ENCODE measurements at places on chromosomes 2 and 18.

- DNase-seq, result no peak
These were observed 5.5 kb downstream of the ATP6V1B1 start for GRCh38 chr2:70941186-70941585.

DNA sequence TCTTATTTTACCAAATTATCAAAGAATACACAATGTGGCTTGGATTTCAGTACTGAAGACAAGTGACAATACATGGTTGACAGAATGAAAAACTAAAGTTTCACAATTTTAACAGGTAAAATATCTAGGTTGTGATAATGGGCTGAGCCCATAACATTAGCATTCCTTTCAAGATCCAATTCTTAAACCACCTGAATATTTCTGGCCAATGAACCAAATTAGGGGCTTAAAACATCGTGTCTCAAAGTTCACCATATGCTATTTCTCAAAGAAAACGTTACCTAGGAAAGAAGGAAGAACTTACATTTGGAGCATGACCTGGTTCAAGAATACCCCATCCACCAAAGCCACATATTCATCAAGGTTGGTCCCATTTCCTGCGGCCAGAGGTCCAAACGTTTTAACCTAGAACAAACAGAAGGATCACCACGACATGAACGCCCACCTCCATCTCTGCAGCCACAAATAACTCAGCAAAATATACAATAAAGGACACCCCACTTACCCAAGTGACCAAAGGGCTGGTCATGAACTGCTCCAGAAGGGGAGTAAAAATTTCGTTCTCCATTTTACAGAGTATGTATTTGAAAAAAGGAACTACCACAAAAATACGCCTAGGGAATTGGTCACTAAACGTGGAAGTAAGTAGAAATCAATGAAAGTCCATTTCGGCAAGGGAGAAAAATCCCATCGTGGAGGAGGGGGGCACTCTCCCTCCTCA is 984 bp downstream of the CCDC88A start:
- DNase-seq, result no peak

- DNase-seq, result no peak
These were observed 15.3 kb upstream of the LOXHD1 start for GRCh38 chr18:46672062-46672970.

- no peak for DNase-seq
These were observed 1712.8 kb upstream of the TMEFF2 start for GRCh38 chr2:193907561-193907960.

GRCh38 chr18:79599441-79599931 is 80.1 kb upstream of the CTDP1 start:
- no peak for DNase-seq

DNA sequence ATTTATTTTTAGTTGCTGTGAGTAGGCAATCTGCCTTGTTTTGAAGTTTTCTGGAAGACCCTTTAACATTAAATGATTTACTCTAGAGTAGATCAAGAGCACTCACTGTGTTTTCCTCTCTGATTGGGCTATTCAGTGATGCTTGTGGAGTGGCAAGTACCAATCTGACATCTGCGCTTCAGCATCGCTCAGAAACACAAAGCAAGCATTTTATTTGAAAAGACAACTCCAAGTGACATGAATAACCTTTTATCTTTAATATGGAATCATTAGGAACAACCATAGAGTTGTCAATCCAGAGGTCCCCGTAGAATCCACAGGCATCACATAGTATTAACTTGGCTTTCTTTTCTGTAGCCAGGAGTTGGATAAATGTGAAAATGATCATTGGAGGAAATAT is 114.7 kb downstream of the CPS1 start:
- no peak for DNase-seq

- no peak for DNase-seq
These were observed 70.7 kb upstream of the BCL2L11 start for GRCh38 chr2:111049792-111050640.

DNA sequence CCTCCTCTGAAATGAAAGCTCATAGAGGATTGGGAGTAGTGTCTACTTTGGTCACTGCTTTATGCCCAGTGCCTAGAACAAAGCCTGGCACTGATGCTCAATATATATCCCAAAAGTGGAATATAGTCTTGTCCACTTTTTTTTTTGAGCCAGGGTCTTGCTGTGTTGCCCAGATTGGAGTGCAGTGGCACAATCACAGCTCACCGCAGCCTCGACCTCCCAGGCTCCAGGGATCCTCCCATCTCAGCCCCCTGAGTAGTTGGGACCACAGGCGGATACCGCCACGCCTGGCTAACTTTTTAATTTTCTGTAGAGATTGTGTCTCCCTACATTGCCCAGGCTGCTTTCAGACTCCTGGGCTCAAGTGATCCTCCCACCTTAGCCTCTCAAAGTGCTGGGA is 3.8 kb downstream of the FKBP7 start:
- DNase-seq, result no peak

DNA sequence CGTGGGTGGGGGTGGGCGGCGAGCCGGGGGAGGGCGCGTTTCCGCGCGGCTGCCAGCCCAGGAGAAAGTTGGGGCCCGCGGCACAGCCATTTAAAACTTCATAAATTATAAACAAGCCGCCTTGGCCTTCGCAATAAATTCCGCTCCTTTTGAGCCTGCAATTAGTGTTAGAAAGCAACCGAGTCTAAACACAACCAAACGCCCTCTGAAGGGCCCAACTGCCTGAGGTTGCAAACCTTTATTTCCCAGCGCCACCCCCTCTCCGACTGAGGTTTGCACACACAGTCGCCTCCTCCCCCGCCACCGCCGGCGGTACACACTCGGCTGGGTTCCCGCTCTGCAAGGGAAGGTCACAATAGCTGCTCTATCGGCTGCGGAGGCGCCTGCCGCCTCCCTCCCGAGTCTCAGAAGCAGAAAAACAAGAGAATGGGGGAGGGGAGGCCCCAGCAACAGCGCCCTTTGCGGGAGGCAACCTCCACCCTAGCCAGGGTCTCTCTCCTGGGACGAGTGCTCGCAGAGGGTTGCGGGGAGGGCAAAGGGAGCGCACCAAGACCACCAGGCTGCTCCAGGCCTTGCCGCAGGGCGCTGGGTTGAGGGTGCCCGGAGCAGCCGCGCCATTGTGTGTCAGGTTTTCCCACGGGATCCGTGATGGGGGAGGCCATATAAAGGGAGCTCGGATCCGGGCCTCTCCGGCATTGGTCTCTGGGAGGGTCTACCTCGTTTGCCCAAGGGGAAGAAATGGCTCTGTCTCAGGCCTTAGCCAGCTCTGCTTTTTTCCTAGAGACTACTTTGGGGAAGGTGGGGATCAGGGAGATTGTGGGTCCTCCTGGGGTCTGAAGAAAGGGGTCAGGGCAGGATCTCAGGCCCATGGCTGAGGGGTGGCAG is 13.4 kb upstream of the HOXD1 start:
- DNase-seq, result no peak

DNA sequence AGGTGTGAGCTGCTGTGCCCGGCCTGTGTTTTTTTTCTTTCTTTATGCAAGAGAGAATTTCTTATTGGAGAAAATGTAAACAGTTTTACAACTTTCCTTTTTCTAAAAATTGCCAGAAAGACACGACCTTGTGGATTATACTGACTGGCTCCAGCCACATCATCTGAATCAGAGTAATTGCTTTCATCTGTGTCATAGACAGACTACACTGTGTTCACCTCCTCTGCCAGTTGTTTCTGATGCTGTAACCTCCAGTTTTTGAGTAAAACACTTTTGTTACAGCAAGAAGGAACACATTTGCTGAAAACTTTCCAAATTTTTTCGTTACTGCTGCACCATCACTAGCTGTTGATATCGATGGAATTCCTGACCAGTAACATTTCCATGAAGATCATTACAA is 43.9 kb upstream of the PLEKHM3 start:
- no peak for DNase-seq

DNA sequence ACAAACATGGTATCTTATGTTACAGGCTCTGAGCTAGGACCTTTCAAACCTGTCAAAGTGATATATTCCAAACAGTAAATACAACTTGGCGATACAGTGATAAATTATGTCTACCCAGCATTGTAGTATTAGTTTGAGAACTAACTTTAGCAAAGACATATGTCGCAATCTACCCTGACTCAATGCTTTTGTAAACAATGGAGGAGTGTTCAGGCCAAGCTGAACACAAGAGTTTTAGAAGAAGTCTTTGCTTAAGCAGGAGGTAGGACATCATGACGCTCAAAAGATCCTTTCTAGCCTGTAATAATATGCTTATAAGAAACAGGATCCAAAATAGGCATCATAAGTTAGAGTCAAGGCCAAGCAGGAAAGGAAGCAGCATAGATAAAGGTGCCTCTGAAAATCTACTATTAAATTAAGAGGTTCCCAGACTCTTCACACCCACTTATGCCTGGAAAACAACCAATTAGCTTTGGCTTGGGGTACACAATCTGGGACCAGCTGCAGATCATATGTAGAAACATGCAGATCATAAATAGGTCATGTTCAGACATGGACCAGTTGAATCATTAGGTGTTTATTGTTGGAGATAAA is 132.5 kb downstream of the CSRNP3 start:
- no peak for DNase-seq

DNA sequence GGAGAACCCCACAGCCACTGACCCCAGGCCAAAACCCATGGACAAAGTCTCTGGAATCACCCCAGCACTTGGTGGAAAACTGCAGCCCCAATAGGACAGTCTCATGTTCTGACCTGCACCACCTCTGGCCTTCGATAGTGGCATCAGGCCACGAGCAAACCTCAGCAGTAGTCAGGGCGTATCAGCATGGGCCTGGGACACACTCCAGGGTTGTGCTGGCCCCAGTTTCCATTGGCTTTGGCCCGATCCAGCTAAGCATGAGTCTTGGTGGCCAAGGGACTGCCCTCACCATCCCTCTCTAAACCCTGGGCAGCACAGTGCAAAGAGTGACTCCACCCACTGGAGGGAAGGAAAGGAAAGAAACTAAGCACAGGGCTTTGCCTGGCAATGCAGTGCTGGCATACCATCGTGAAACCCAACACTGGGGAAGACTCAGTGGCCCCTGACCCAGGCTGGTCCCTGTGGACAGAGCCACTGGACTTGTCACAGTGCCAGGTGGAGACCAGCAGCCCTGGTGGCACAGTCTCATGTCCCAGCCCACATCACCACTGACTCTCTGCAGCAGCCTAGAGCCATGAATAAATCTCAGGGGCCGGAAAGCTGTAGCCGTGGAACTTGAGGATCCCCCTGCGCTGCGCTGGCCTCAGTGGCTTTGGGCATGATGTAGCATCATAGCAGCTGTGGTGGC is 46.3 kb downstream of the ZNF519 start:
- no peak for DNase-seq

- no peak for DNase-seq
These were observed 25.4 kb downstream of the PTPRM start for GRCh38 chr18:7592305-7593071.

GRCh38 chr18:49228187-49228586 is 232.3 kb downstream of the DYM start:
- no peak for DNase-seq

GRCh38 chr18:59005262-59005661 is 134.4 kb upstream of the SEC11C start:
- DNase-seq, result no peak

GRCh38 chr2:138727956-138728355 is 52.2 kb downstream of the NXPH2 start:
- DNase-seq, result no peak

- no peak for DNase-seq
These were observed 4.5 kb downstream of the NR4A2 start for GRCh38 chr2:156327835-156328695.

- no peak for DNase-seq
These were observed 618 bp downstream of the POLR2D start for GRCh38 chr2:127857265-127857808.

DNA sequence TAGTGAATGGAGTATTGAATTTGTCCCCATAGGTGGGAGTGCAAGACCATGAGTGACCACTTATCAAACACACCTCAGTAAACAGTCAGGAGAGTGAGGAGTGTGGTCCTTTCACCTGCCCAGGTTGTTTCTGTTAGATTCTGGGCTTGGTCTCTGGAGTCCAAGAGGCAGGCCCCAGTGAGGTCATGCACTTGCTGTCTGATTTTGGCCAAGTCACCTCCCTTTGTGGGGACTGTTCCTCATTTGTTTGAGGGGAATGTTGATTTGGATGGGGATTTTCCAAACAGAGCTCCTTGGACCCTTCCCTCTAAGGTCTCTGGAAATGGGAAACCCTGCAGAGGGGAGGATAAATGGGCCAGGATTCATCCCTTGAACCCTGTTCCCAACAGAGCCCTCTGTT is 7.3 kb downstream of the IL1RN start:
- no peak for DNase-seq

- no peak for DNase-seq
These were observed 110.2 kb upstream of the TRIB2 start for GRCh38 chr2:12606472-12607000.

- DNase-seq, result no peak
These were observed 69.5 kb upstream of the PELI1 start for GRCh38 chr2:64213532-64214275.

- DNase-seq, result no peak
These were observed 1074.2 kb upstream of the ZEB2 start for GRCh38 chr2:145593991-145594614.

DNA sequence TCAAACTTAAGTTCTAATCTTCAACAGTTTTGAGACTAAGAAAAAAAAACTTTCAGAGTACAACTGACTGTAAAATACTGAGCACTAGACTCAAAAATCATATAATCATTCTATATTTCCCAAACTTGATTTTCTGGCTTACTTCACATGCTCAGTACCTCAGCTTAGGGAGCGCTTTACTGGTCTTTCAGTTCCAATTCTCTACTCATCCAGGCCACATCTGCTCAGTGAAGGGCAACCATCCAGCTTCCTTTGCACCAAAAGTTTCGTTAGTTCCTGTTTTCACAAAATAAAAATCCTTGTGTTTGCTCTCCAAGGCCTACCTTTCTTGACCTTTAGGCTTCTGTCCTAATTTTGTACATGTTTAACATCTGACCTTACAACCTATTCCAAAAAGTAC is 287.6 kb upstream of the LRRTM1 start:
- DNase-seq, result no peak

- DNase-seq, result no peak
These were observed 62.2 kb downstream of the EDAR start for GRCh38 chr2:108926561-108927380.

- DNase-seq, result no peak
These were observed 35.3 kb downstream of the NCKAP5 start for GRCh38 chr2:133532919-133533318.

- DNase-seq, result no peak
These were observed 123.7 kb downstream of the COL6A3 start for GRCh38 chr2:237290261-237290660.

DNA sequence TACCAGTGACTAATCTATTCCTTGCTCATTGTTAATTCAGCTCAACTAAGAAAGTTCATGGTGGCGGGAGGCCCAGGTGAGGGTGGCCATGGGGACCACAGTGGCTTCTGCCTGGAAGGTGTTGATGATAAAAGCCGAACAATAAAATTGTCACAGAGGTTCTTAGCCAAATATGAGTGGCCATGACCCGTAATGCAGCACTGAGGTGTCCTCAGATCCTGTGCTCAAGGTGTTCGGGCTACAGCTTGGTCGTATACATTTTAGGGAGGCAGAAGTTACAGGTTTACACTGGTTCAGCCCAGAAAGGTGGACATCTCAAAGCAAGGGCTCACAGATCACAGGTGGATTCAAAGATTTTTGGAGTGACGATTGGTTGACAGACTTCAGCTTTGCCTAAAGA is 98.5 kb upstream of the SNTG2 start:
- no peak for DNase-seq
